Osteocyte (in vitro differentiated cells): ENCODE measurements at places on chromosomes 4 and X. TPM values are rescaled to one million over a fixed set of nuclear protein-coding genes. Genes with fewer than 3 reads are reported as not detected.

GRCh38 chrX:39688576-39689375 is 409.0 kb downstream of the BCOR start:
- peak overlapping the region; percentile 44 for H3K4me3 ChIP-seq
- DNase-seq = no peak
- H3K36me3 ChIP-seq = no peaks in the 10 kb centered on the region
- peaks cover 6% of the 10 kb centered on the region for H3K4me1 ChIP-seq
- H3K27ac ChIP-seq = no peak overlapping the region

DNA sequence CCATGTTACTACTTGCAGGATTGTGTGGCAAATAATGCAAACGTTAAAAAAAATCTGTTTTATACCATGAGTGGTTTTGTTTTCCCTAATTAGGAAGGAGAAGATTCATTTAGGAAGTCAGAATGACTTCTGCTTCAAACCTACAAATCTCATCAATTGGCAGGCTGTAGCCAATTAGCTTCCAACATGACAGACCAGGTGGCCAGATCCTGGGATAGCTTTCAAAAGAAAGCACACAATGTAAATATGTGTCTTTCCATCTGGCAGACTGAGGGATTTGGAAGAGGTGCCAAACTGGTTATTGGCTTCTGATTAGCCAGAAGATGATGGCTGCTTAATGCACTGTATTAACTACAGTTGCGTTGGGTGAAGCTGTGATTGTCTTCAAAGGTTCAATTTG is 432.8 kb downstream of the ANKRD50 start:
- no peaks in the 10 kb centered on the region for H3K27me3 ChIP-seq
- no peak overlapping the region for H3K27ac ChIP-seq
- no peak for DNase-seq
- H3K36me3 ChIP-seq = no peaks in the 10 kb centered on the region

DNA sequence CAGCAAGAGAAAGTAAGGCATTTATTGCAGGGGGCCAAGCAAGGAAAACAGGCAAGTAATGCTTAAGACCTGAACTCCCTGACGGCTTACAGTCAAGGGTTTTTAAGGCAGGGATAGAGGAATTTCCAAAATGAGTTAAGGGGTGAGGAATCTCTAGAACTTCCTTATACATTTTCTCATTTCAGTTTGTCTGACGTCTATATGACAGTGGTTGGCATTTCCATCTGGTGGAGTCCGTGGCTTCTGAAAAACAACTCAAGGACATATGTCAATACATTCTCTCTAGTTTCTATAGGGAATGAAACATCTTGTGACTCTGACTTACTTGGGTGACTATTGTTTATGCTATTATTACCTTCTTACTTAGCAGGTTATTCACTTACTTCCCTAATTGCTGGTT is 19.3 kb upstream of the GUCY2F start:
- no peaks in the 10 kb centered on the region for H3K36me3 ChIP-seq
- H3K4me3 ChIP-seq = no peak overlapping the region
- DNase-seq = no peak
- H3K27me3 ChIP-seq = peaks cover 37% of the 10 kb centered on the region

- peak overlapping the region; percentile 99 for H3K27ac ChIP-seq
- peaks cover 2% of the 10 kb centered on the region for H3K36me3 ChIP-seq
- peak overlapping the region; percentile 98 for H3K4me3 ChIP-seq
- H3K4me1 ChIP-seq = peaks cover 47% of the 10 kb centered on the region
- DNase-seq = no peak
These were observed 848 bp downstream of the ACSL4 start for GRCh38 chrX:109732017-109732801.

DNA sequence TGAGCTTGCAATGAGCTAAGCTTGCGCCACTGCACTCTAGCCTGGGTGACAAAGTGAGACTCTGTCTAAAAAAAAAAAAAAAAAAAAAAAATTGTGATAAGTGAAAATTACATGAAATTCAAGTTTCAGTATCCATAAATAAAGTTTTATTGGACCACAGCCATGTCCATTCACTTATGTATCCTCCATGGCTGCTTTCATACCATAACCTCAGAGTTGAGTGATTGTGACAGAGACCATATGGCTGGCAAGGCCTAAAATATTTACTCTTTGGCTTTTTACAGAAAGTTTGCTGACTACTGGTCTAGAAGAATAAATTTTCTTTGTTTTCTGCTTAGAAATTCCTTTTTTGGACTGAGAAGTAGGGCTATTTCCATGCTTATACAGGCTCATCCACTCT is 11.8 kb upstream of the SHISA3 start:
- peaks cover 3% of the 10 kb centered on the region for H3K4me1 ChIP-seq
- no peak for DNase-seq
- H3K4me3 ChIP-seq = no peak overlapping the region
- no peaks in the 10 kb centered on the region for H3K36me3 ChIP-seq

GRCh38 chr4:8911316-8912088 is 39.9 kb upstream of the HMX1 start:
- no peaks in the 10 kb centered on the region for H3K27me3 ChIP-seq
- no peak overlapping the region for H3K27ac ChIP-seq
- no peaks in the 10 kb centered on the region for H3K36me3 ChIP-seq
- no peak overlapping the region for H3K4me3 ChIP-seq
- peak; percentile 82 for DNase-seq

- H3K4me3 ChIP-seq = no peak overlapping the region
- DNase-seq = no peak
- no peaks in the 10 kb centered on the region for H3K4me1 ChIP-seq
- no peaks in the 10 kb centered on the region for H3K36me3 ChIP-seq
These were observed 10.9 kb upstream of the HSFX1 start for GRCh38 chrX:149762696-149763614.

- peaks cover 72% of the 10 kb centered on the region for H3K4me1 ChIP-seq
- H3K36me3 ChIP-seq = peaks cover 2% of the 10 kb centered on the region
- H3K27ac ChIP-seq = peak overlapping the region; percentile 88
- no peak for DNase-seq
These were observed 7.2 kb downstream of the SH3BP2 start for GRCh38 chr4:2799971-2800690.

GRCh38 chr4:79121875-79122358 is 182.7 kb upstream of the PAQR3 start:
- no peaks in the 10 kb centered on the region for H3K36me3 ChIP-seq
- no peak overlapping the region for H3K27ac ChIP-seq
- H3K4me1 ChIP-seq = no peaks in the 10 kb centered on the region
- DNase-seq = no peak

- peak overlapping the region; percentile 96 for H3K4me3 ChIP-seq
- H3K27ac ChIP-seq = peak overlapping the region; percentile 96
- H3K27me3 ChIP-seq = peaks cover 9% of the 10 kb centered on the region
- no peaks in the 10 kb centered on the region for H3K36me3 ChIP-seq
- no peak for DNase-seq
These were observed 331 bp downstream of the SETD7 start for GRCh38 chr4:139555705-139556070.

- H3K4me1 ChIP-seq = peaks cover 16% of the 10 kb centered on the region
- DNase-seq = no peak
- H3K27me3 ChIP-seq = peaks cover 19% of the 10 kb centered on the region
- no peak overlapping the region for H3K4me3 ChIP-seq
- H3K36me3 ChIP-seq = no peaks in the 10 kb centered on the region
- H3K27ac ChIP-seq = no peak overlapping the region
These were observed 2.1 kb downstream of the MBNL3 start for GRCh38 chrX:132486599-132487178.

GRCh38 chrX:130916636-130917422 is 13.8 kb upstream of the ENOX2 start:
- no peak overlapping the region for H3K27ac ChIP-seq
- DNase-seq = no peak
- no peak overlapping the region for H3K4me3 ChIP-seq
- no peaks in the 10 kb centered on the region for H3K36me3 ChIP-seq
- H3K27me3 ChIP-seq = peaks cover 26% of the 10 kb centered on the region
- no peaks in the 10 kb centered on the region for H3K4me1 ChIP-seq

GRCh38 chr4:604131-604530 is 21.2 kb upstream of the PDE6B start:
- DNase-seq = no peak
- no peaks in the 10 kb centered on the region for H3K36me3 ChIP-seq

- no peak overlapping the region for H3K4me3 ChIP-seq
- H3K27me3 ChIP-seq = peaks cover 11% of the 10 kb centered on the region
- no peak overlapping the region for H3K27ac ChIP-seq
- H3K4me1 ChIP-seq = peaks cover 10% of the 10 kb centered on the region
These were observed 66.4 kb downstream of the PSAPL1 start for GRCh38 chr4:7368296-7368695.

GRCh38 chr4:11297201-11297600 is 131.5 kb downstream of the HS3ST1 start:
- no peaks in the 10 kb centered on the region for H3K36me3 ChIP-seq
- no peak for DNase-seq
- no peak overlapping the region for H3K4me3 ChIP-seq
- H3K27ac ChIP-seq = no peak overlapping the region
- no peaks in the 10 kb centered on the region for H3K4me1 ChIP-seq

GRCh38 chr4:2142630-2143427 is 83.7 kb downstream of the NAT8L start:
- H3K4me1 ChIP-seq = peaks cover 10% of the 10 kb centered on the region
- no peak overlapping the region for H3K4me3 ChIP-seq
- no peak overlapping the region for H3K27ac ChIP-seq
- H3K27me3 ChIP-seq = no peaks in the 10 kb centered on the region
- H3K36me3 ChIP-seq = peaks cover 8% of the 10 kb centered on the region

GRCh38 chr4:72467633-72468032 is 101.4 kb downstream of the ADAMTS3 start:
- no peaks in the 10 kb centered on the region for H3K36me3 ChIP-seq
- no peak for DNase-seq
- H3K4me3 ChIP-seq = no peak overlapping the region
- no peaks in the 10 kb centered on the region for H3K4me1 ChIP-seq
- no peak overlapping the region for H3K27ac ChIP-seq
- H3K27me3 ChIP-seq = no peaks in the 10 kb centered on the region

- H3K27ac ChIP-seq = peak overlapping the region; percentile 99
- H3K27me3 ChIP-seq = no peaks in the 10 kb centered on the region
- peak overlapping the region; percentile 96 for H3K4me3 ChIP-seq
- H3K36me3 ChIP-seq = peaks cover 4% of the 10 kb centered on the region
These were observed 137.5 kb downstream of the PALLD start for GRCh38 chr4:168634276-168634802.

GRCh38 chr4:57053508-57053907 is 56.7 kb downstream of the IGFBP7 start:
- DNase-seq = no peak
- peaks cover 94% of the 10 kb centered on the region for H3K4me1 ChIP-seq

DNA sequence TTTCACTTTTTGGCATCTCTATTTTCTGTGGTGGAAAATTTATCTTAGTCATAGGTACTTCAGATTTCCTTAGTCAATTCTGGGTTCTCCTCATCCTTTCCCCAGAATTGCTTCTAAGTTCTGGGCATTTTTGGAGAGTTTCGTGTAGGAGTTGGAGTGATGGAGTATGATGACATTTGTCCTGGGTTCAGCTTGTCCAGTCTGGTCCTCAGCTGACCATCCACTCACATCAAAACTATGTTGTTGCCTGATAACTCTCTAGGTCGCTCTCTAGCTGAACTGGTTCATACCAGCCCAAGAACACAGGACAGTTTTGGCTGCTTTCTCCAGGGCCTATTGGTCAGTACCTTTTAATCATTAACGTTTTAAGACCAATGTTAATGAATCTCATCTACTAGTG is 13.2 kb downstream of the PTTG2 start:
- no peak overlapping the region for H3K4me3 ChIP-seq
- H3K36me3 ChIP-seq = no peaks in the 10 kb centered on the region
- no peak overlapping the region for H3K27ac ChIP-seq
- DNase-seq = no peak

FAM156B gene
- 20.7 and 24.6 TPM in 2 replicates for total RNA-seq

PRR32 gene
- total RNA-seq = not detected in 2 replicates

CENPVL1 gene
- not detected in 2 replicates for total RNA-seq

SPOCK3 gene
- total RNA-seq = not detected in 2 replicates

RGN gene
- 0.18 TPM in 1 of 2 replicates, not detected in the other for total RNA-seq

ELMOD2 gene
- total RNA-seq = 31.4 and 32.8 TPM in 2 replicates

TEC gene
- total RNA-seq = 0.13 TPM in 1 of 2 replicates, not detected in the other

NPNT gene
- not detected in 2 replicates for total RNA-seq

SERPINA7 gene
- total RNA-seq = not detected in 2 replicates

ARHGAP6 gene
- total RNA-seq = 3.5 and 4.2 TPM in 2 replicates

CFP gene
- total RNA-seq = 0.57 and 0.97 TPM in 2 replicates

VCX3B gene
- not detected in 2 replicates for total RNA-seq

MAGEA4 gene
- total RNA-seq = not detected in 2 replicates
